Activated CD8-positive, alpha-beta memory T cell treated with anti-CD3 and anti-CD28 coated beads for 48 hours (primary cell): ENCODE measurements at places on chromosomes 1 and 21.
A peak's percentile ranks its signal among the peaks of the same experiment; 100 is the strongest.

- no peak for DNase-seq
These were observed 450.1 kb upstream of the BEND5 start for GRCh38 chr1:49226758-49227157.

- no peak for DNase-seq
These were observed 51.0 kb downstream of the MYSM1 start for GRCh38 chr1:58648842-58649241.

DNA sequence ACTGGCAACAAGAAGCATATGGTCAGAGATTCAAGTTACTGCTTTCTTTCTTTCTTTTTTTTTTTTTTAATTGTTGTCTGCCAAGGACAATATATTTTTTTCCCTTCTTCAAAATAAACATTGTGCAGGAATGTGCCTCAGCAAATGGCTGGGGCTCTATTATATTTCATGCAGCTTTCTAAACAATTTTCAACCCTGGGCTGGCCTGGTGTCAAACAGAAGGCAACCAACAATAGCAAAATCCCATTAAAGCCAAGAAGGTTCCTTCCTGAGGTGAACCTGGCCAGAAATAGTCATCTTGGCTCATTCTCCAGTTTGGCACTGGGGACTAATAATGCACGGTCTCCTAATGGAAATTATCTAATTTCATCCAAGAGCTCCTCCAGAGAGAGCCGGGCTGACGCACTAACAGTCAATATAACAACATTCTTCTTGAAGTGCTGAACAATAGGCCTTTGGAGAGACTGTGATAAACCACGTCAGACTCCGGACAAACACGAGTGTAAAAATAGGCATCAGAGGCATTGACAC is 35.7 kb upstream of the HLX start:
- DNase-seq: no peak

GRCh38 chr1:13520985-13521384 is 7.2 kb upstream of the LRRC38 start:
- no peak for DNase-seq

- DNase-seq: no peak
These were observed 23.9 kb downstream of the NAV1 start for GRCh38 chr1:201562659-201563405.

DNA sequence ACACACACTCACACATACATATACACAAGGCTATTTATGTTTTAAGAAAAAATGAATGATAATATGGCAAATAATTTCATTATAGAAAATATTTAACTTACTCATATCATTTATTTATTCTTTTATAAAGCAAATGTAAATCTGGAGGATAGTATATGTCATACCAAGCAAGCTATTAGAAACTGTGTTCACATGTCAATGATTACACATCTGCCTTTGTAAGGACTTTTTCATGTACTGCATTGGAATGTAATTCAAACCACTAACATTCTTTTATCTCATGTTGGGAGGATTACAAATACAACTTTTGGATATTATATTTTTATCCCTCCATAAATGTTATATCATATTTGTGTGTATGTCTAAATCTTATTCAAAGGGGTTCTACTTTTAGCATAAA is 1887.4 kb downstream of the NCAM2 start:
- DNase-seq: no peak

DNA sequence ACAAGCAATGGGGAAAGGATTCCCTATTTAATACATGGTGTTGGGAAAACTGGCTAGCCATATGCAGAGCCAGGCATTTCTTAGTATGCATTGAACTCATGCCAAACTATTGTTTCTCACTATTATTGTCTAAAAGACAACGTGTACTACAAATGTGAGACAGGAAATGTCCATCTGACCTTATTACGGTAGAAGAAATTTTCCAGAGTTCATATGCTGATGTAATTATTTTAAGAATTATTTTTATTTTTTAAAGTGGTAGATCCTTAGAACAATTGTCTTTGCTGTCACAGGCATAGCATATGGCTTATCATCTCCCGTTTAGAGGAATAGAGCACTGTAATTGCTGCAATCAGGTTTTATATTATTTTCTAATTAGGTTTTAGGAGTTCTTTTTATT is 75.2 kb upstream of the S1PR1 start:
- DNase-seq: no peak

GRCh38 chr1:157000686-157001085 is 44.9 kb downstream of the ARHGEF11 start:
- no peak for DNase-seq

- DNase-seq: no peak
These were observed 4.9 kb downstream of the RGS1 start for GRCh38 chr1:192580351-192580962.

DNA sequence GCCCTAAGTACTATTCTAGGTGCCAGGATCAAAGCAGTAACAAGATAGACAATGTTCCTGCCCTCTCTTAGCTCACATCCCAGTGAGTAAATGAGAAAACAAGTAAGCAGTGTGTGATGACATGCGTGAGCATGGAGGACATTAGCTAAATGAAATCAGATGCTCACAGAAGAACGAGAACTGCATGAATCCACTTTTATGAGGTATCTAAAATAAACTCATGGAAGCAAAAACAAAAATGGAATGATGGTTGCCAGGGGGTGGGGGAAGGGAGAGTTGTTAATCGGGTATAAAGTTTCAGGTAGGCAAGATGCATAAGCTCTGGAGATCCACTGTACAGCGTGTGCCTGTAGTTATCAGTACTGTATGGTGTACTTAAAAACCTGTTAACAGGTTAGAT is 195.1 kb downstream of the HHAT start:
- DNase-seq: no peak

DNA sequence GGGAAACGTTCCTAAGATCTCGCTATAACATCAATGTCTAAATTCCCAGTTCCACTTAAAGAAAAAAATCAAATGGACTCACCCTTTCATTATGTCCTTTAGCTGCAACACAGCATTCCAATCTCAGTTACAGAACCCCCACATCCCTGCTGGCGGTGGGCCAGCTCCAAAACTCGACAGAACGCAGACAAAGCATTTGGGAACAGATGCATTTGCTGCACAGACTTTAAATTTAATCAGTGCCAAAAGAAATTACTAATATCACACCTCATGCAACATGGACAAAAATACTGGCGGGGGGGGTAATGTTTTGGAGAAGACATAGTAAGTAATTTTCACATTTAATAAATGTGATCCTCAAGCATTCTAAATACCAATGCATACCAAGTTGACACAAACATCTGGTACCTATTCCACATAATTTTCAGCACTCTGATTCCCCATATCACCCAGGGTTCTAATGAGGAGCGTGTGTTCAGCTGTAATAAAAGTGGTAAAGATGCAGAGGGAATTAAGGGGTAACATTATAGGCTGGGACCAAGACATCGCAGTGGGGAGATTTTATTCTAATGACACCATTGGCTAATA is 79.7 kb downstream of the TGFBR3 start:
- no peak for DNase-seq

DNA sequence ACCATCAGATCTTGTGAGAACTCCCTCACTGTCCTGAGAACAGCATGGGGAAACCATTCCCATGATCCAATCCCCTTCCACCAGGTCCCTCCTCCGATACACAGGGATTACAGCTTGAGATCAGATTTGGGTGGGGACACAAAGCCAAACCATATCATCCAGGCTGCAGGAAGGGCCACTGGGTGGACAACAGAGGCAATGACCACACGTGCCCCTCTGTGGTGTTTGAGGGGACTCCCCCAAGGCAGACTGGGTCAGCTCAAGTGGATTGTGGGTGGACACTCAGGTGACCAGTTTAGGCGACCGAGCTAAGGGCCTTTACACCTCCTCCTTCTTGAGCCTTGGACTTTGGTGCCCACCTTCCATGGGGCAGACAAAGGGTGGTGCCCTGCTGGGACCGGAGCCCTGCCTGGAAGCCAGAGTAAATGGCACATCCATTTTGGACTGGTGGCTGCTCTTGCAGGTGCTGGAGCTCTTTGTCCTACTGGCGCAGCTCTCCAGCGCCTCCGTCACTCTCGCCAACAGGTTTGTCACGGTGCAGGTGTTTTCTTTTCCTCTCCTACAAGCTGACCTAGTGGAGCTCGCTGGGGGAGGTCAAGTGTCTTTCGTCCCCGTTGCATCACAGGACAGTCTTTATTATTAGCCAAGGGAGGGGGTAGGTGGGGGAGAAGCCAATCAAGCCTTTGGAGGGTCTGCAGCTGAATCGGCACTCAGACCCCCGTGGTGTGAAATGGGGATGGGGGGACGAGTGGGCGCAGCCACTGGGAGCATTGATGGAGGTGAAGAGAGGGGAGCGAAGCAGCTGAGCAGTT is 37.6 kb downstream of the CRYAA start:
- DNase-seq: no peak

- DNase-seq: no peak
These were observed 20.8 kb downstream of the UROD start for GRCh38 chr1:45032837-45033236.

DNA sequence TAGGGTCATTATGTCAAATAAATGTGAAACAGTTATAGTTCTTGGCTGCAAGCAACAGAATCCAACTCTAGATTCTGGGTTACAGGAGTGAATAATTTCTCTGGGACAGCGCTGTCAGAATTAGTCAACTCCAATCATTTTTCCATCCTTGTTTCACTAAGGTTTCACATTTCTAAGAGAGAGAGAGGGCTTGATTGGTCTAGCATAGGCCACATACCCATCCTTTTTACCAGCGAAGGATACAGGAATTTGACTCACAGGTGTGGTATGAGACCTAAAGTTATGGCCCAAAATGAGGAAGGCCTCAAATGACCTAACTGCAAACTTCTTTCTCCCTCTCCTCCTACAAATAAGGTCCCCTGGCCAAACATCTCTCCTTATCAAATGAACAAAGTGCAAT is 25.5 kb upstream of the RGS8 start:
- no peak for DNase-seq

DNA sequence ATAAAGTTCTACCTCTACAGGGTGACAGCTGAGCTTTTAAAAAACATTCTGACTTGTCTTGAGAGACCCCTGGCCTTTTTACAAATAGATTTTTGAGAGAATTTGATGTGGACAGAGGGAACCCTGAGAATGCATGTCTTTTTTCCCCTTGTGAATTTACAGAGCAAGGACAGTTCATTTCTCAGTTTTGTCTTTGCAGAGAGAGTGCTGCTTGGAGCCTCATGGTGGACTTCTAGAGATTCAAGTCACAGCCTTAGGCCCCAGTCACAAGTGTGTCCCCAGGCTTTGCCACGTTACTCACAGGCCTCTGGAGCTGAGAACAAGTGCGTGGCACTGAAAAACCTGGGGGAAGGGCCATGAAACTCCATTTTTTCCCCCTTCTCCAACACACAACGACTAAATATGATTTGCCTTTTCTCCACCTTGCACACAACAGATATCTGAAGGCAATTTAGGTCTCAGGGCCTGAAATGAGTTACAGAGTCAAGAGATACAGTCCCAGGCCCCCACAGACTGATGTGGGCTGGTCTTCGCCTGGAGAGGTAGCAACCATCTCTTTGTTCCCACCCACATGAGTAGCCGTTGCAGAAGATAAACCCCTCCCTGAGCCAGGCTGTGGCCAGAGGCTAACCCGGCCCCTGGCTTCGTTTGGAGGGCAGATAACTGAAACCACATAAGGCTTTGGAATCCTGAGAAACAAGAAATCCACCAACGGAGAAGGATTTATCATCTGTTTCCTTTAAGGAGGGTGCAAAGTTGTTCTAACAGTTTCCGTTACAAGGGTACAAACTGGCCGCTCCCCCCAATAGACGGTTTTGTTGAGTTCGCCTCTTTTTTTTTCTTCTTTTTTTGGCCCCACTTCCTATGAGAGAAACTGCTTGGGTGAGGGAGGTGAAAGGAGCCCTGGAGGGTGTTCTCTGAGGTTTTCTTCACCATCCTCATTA is 1.0 kb upstream of the PIGV start:
- peak; percentile 22 for DNase-seq

- no peak for DNase-seq
These were observed 341.0 kb downstream of the LMO4 start for GRCh38 chr1:87669674-87670073.

DNA sequence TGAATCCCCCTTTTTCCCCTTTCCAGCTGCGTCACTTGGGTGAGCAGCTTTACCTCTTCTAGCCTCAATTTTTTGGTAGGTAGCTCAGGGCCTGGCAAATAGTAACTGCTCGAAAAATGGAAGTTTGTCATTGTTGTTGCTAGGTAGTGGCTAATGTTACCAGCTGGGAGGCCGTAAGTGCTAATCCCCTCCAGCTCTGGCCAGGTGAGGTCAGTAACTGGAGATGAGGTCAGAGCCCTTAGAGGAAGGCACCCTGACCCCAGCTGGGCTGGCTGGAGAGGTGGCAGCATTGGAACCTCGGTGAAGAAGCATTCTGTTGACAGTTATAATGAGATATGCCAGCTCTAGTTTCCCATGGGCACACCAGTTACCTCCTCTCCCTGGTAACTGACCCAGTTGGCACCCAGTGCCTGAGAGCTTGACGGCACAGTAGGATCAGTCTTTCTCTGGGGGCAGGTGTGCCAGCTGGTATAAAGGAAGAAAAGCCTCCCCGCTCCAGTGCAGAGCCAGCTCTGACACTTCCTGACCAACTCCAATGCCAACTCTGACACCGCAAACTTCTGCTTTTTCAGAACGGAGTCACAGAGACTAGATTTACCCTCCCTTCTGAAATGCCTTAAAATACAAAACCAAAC is 35.0 kb upstream of the SLC2A1 start:
- DNase-seq: no peak

- DNase-seq: peak; percentile 48
These were observed 26.9 kb upstream of the LRRC3 start for GRCh38 chr21:44428281-44428960.

- no peak for DNase-seq
These were observed 27.0 kb downstream of the SDC3 start for GRCh38 chr1:30881319-30882181.

- DNase-seq: no peak
These were observed 127.2 kb downstream of the IGSF21 start for GRCh38 chr1:18234790-18235242.

DNA sequence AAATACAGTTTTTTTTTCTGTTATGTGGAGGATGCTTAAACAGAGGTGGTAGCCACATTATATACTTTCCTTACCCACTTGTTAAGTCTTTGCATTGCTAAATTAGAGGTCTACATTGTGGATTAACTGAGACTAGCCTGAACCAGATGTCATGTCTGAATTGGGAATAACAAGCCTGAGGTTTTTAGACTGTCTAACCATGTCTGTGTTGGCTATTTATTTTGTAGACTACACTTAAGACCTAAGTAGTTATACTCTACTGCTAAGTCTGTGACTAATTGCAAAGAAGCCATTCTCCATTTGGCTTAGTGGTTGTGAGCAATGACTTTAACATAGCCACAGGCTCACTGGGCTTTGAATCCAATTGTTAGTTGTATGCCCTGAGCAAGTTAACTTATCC is 45.4 kb downstream of the CDC14A start:
- no peak for DNase-seq

- no peak for DNase-seq
These were observed 206.8 kb upstream of the TMEM51 start for GRCh38 chr1:14946684-14947238.

GRCh38 chr21:26555540-26556146 is 17.4 kb downstream of the CYYR1 start:
- no peak for DNase-seq

GRCh38 chr1:205955499-205955898 is 12.2 kb upstream of the SLC26A9 start:
- no peak for DNase-seq

GRCh38 chr1:234564035-234565029 is 45.6 kb downstream of the IRF2BP2 start:
- no peak for DNase-seq
